GM23248 (cell line): ENCODE measurements at places on chromosomes 2 and 18. TPM values are rescaled to one million over a fixed set of nuclear protein-coding genes. Genes with fewer than 3 reads are reported as not detected.

The GKN1 gene
- not detected in 2 replicates for total RNA-seq

The CACNB4 gene
- 0.11 TPM in 1 of 2 replicates, not detected in the other for total RNA-seq

The HAT1 gene
- total RNA-seq: 43.6 and 56.6 TPM in 2 replicates

The AGAP1 gene
- 9.9 and 18.3 TPM in 2 replicates for total RNA-seq

The SLC19A3 gene
- total RNA-seq: 0.65 and 0.89 TPM in 2 replicates

The STEAP3 gene
- 29.5 and 30.5 TPM in 2 replicates for total RNA-seq

The ATP6V1C2 gene
- not detected in 2 replicates for total RNA-seq

The CRYGC gene
- not detected in 2 replicates for total RNA-seq

The SLC5A7 gene
- not detected in 2 replicates for total RNA-seq

The GPR39 gene
- 2.6 and 3.8 TPM in 2 replicates for total RNA-seq

The SOCS6 gene
- 43.7 and 48.1 TPM in 2 replicates for total RNA-seq

The PROM2 gene
- 0.22 TPM in 1 of 2 replicates, not detected in the other for total RNA-seq

The ANO7 gene
- total RNA-seq: 0.22 and 0.38 TPM in 2 replicates

The ALK gene
- total RNA-seq: under 0.01 TPM in 1 of 2 replicates, not detected in the other

The CD8A gene
- 0.86 TPM in 1 of 2 replicates, not detected in the other for total RNA-seq

The FBXO36 gene
- total RNA-seq: 2.3 and 5.3 TPM in 2 replicates

The TACR1 gene
- total RNA-seq: 0.11 and 0.13 TPM in 2 replicates

The TBR1 gene
- total RNA-seq: 0.97 TPM in 1 of 2 replicates, not detected in the other

The GALR1 gene
- not detected in 2 replicates for total RNA-seq

The NMS gene
- not detected in 2 replicates for total RNA-seq
